ENCODE measurements at places on chromosomes 4 and X.

DNA sequence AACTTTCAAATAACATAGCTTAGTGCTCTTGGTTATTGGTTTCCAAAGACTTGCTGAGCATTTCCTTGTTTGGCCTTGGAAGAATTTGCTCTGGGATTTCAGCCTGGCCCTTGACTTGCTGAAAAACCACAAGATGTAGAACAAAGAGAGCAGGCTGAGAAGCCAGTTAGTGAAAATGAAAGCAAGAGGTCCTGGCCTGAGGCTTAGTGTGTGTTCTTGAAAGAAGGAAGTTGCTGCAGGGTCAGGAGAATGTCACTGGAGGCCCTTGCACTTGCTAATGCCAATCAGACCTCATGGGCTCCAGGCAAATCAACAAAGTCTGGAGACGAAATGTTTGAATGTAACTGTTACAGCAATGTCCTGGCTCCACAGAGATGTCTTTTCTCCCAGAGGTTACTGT, 79.4 kb downstream of the SYNPO2 start:
- DNase-seq = peak; percentile 1

GRCh38 chrX:17374619-17375366, at the start of gene NHS:
NHS (plus strand) TSS chrX:17375200; CDS start chrX:17375758, 558 bp downstream.
- DNase-seq = peak; percentile 63

DNA sequence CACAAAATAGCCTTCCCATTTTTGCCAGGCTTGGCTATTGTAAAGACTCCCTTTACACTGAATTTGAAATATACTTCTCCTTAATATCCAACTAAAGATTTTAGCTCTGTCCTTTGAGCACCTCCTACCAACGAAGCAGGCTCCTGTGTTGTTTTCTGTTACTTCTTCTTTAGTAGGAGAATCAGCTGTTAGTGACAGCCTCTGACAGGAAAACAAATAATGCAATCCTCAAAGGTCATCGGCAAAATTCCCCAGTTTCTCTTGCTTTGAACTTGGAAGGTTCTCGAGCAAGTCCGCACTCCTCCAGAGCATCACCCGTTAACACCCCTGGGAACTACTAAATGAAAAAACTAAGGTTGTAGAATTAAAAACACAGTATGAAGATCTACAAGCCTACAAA, 66.9 kb downstream of the MANBA start:
- DNase-seq = no peak

- no peak for DNase-seq
Observed at GRCh38 chr4:10181745-10182445, 65.3 kb upstream of the WDR1 start.

DNA sequence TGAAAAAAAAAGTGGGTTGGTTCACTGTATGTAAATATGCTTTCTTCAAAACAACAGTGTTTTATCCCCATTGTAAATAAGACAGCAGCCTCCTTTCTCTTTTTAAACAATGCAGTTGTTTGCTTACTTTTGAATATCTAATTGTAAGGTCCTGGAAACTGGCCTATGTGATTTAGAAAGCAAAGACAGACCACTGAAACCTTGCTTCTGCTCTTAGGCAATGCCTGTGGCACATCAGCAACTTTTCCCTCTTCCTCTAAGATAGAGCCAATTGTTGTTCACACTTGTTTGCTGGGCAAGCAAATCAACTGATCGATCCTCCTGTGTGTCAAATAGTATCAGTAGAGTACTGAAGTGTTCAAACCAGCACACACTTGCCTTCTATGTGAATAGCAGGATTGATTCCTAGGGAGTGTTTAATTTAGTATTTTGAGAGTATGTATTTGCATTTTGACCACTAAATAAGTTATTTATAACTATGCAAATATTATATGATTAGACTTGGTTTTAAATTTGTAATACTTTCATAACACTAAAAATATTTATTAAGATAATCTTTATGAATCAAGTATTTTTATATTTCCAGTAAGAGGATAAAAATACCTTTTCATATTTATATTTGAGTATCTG, 55.4 kb upstream of the GRPR start:
- no peak for DNase-seq

DNA sequence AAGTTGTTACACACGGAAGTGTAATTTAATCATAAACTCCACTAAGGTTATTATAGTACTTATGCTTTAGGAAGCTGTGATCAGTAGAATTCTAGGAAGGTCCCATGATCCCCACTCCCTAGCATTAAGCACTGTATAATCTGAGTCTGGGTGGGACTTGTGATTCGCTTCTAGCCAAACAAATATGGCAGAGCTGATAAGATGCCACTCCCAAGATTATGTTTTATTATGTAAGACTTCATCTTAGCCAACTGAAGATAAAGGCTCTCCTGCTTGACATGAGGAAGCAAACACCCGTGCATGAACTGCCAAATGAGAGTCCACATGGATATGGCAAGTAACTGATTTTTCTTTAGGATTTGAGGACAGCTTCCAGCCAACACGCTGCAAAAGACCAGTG, 186.4 kb upstream of the NDST3 start:
- no peak for DNase-seq

DNA sequence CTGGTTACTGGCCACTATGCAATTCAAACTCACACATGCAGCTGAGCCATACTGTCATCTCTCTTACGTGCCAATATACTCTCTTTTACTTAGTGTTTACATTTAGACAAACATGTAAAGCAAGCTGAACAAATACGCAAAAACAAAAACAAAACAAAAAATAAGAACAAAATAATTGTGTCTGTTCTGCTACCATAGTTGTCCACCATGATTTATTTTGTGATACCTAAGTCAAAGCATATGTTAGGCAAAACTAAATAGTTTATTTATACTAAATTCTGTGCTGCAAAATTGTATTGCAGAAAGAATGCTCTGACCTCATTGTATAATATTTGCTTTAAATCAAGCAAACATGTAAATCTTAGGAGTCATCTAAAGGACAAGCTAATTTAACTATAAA, 943.2 kb upstream of the AGA start:
- DNase-seq = no peak

DNA sequence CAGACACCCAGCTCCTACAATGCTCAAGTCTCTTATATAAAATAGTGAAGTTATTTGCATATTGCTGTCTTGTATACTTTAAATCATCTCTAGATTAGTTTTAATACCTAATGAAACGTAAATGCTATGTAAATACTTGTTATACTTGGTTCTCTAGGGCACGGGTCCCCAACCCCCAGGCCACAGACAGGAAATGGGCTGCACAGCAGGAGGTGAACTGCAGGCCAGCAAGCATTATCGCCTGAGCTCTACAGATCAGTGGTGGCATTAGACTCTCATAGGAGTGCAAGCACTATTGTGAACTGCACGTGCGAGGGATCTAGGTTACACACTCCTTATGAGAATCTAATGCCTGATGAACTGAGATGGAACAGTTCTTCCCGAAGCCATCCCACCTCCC, 395.9 kb upstream of the EMCN start:
- DNase-seq = no peak

DNA sequence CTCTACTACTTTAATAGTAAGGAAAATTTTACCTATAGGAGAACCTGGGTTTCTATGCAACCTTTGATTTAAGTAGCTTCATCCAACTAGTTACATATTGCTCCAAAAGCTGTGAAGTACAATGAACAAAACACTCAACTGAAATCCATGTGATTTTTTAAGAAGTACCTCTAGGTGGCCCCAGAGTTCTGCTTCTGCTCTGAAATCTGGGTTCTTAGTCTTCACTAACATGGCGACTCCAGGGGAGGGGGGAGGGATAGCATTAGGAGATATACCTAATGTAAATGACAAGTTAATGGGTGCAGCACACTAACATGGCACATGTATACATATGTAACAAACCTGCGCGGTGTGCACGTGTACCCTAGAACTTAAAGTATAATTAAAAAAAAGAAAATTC, 73.4 kb upstream of the MAGEB2 start:
- DNase-seq = no peak

- DNase-seq = no peak
Observed at GRCh38 chrX:123753656-123754350, 21.0 kb upstream of the THOC2 start.

DNA sequence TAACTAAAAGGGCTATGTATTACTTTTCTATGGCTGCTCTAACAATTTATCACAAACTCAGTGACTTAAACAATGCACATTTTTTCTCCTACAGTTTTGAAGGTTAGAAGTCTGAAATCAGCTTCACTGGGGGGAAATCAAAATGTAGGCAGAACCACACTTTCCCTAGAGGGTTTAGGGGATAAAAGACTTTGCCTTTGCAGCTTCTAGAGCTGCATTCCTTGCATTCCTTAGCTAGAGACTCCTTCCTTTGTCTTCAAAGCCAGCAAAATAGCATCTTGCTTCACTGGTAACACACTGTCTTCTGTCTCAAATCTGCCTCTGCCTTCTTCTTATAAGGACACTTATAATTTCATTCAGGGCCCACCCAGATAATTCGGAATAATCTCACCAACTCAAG, 152.4 kb upstream of the SPIN4 start:
- DNase-seq = no peak

DNA sequence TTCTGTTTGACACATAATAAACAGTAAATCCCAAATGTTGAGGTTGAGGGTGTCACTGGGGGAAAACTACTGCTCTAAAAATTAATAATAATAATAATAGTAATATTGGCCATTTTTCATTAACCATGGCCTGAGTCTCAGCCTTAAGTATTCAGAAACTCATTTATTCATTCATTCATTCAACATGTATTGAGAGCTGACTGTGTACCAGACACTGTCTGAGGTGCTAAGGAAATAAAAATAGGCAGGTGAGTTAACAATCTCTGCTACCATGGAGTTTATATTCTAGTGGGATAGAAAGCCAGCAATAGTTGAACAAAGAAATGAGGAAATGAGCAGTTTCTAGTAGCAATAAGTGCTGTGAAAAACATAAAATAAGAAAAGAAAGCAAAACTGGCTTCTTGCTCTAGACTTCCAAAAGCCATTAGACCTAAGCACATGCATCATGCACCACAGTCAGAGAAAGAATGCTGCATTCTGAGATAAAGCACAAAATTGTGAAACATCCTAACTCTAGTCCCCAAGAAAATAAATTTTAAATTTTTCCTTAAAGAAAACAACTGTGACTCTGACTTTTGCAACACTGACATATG, 278.7 kb downstream of the RCHY1 start:
- no peak for DNase-seq

DNA sequence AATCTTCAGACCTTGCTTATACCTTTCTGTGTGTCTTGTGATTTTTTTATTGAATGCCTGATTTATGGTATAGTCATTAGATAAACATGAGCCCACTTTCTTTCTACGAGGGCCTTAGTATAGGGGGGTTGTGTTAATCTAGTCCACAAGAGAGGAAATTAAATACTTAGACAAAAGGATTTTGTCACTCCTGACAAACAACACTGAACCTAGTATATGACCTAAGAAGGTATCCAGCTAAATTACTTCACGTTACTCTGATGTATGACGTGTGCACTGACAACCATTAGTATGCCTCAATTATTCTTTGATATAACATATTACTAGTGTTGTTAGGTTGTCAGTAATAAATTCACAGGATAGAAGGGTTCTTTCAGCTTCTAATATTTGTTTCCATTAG, 2.8 kb upstream of the PRR27 start:
- DNase-seq = no peak

- no peak for DNase-seq
Observed at GRCh38 chr4:68272860-68273259, 27.4 kb upstream of the TMPRSS11B start.

DNA sequence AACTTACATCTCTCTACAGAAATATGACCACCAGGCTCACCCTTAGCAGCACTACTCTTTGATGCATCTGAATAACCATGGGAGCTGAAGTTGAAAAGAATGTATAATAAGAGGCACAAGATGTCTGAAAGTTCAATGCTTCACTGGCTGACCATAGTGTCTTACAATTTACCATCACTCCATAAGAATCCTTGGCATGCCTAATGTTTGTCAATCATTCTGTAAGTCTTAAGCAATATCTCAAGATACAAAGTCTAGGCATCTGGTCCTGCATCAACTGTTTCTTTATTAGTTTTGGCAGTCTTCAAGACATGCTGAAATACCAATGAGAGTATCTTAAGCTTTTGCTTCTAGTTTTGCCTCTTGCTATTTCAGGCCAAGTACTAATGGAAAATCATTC, 755.5 kb downstream of the STIM2 start:
- DNase-seq = no peak

GRCh38 chr4:8245884-8246833, 23.4 kb upstream of the HTRA3 start:
- no peak for DNase-seq

DNA sequence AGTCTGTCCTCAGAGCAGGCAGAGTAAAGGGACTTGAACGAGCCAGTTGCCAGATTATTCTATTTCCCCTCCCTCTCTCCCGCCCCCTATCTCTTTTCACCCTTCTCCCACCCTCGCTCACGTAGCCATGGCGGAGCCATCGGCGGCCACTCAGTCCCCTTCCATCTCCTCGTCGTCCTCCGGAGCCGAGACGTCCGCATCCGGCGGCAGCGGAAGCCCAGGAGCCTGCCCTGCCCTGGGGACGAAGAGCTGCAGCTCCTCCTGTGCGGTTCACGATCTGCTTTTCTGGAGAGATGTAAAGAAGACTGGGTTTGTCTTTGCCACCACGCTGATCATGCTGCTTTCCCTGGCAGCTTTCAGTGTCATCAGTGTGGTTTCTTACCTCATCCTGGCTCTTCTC, 106.2 kb upstream of the SMAD1 start:
- no peak for DNase-seq

- no peak for DNase-seq
Observed at GRCh38 chrX:111743316-111743715, 62.3 kb downstream of the ALG13 start.

DNA sequence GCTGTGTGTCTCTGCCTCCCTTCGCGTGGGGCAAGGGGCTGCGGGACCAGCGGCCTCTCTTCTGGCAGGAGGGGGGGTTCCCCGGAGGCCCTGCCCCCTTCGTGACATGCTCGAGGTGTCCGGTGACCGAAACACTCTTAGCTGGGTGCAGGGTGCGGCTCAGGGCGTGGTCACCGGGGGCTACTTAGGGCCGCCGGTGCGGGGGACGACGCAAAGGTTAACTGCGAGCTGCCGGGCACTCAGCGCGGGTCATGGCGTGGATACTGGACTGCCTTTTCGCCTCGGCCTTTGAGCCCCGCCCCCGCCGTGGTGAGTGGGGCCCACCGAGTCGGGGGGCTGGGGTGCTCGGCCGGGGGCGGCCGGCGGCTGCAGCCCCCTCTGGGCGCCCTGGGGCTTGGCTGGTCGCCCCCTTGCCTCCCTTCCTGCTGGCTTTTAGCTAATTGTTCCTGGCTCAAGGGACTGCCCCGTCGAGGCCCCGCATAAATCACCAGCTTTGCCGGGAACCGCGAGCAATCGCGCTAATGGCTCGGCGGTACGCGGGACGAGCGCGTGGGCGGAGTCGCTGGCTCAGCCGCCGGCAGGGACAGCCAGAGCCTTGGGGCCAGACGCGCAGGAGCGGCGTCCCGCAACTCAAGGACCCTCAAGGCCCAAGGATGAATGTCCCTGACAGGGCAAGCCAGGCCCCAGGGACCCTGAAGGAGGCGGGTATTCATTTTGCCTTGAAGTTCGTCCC, at the start of gene ARHGAP36:
ARHGAP36 (plus strand) TSS at position 211 of the 733 bp plus-strand sequence. CDS start 23,320 bp downstream, outside the sequence.
- DNase-seq = no peak

- DNase-seq = no peak
Observed at GRCh38 chr4:576991-577498, 950 bp upstream of the TMEM271 start.

Measured in NCI-H2107 (cell line).